ENCODE measurements at places on chromosomes 4 and X. TPM values are rescaled to one million over a fixed set of nuclear protein-coding genes. Genes with fewer than 3 reads are reported as not detected.

DNA sequence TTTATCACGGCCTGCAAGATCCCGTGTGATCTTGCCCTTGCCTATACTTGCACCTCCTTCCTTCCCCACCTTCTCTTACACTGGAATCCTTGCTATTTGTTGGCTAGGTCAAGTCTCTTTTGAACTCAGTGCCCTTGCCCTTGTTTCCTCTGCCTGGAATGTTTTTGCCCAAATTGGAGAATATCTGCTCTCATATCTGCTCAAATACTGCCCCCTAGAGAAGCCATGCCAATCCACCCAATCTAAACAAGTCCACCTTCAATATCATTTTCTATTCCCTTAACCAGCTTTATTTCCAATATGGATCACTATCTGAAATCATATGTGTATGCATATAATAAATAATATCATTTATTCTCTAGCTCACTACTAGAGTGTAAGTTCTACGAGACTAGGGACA is 1044.2 kb upstream of the FTHL17 start:
- DNase-seq, result no peak

- no peak for DNase-seq
These were observed 1.2 kb downstream of the AASDH start for GRCh38 chr4:56386091-56386490.

GRCh38 chr4:159401791-159402380 is 299.0 kb downstream of the RAPGEF2 start:
- no peak for DNase-seq

GRCh38 chrX:48451708-48452107 is 18.4 kb downstream of the SLC38A5 start:
- no peak for DNase-seq

- DNase-seq, result no peak
These were observed 106.3 kb downstream of the USP46 start for GRCh38 chr4:52552778-52553177.

- no peak for DNase-seq
These were observed 247.7 kb upstream of the ARSJ start for GRCh38 chr4:114226968-114227760.

DNA sequence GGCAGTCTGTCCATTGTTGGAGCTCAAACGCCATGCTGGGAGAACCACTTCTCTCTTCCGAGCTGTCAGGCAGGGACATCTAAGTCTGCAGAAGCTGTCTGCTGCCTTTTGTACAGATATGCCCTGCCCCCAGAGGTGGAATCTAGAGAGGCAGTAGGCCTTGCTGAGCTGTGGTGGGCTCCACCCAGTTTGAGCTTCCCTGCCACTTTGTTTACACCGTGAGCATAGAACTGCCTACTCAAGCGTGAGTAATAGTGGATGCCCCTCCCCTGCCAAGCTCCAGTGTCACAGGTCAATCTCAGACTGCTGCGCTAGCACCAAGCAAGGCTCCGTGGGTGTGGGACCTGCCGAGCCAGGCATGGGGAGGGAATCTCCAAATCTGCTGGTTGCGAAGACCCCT is 145.7 kb downstream of the VSIG4 start:
- DNase-seq, result no peak

GRCh38 chrX:130801901-130802300 is 101.1 kb downstream of the ENOX2 start:
- no peak for DNase-seq

DNA sequence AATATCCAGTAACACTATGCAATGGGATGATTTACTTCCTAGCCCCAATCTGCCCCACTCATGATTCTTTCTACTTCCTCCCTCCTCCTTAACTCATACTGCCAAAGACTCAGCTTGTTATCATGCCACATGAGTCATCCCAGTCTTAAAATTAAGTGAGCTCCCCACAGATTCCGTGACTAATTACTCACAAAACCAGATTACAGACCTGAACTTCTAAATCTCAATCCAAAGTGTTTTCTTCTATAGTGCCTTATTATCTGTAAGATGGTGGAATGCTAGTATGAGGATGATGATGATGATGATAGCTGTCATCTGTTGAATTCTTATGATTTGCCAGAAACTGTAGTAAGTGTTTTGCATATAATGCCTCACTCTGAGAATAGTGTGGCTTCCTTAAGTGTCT is 27.7 kb upstream of the GPC3 start:
- DNase-seq, result no peak

DNA sequence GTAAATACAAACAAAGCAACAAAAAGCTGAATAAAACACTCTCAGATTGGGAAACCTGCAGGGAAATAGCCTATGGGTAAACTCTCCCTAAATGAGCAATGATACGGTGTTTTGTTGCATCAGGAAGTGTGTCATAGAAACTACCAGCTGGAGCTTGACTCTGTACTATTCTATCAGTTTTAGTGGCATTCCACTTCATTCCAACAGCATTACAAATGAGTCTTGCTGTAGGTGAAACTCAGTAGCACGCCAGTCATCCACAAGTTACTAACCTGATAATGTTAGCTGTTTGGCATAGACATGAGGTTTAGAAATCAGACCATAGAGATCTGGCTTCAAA is 24.9 kb downstream of the FGFBP1 start:
- DNase-seq, result no peak

DNA sequence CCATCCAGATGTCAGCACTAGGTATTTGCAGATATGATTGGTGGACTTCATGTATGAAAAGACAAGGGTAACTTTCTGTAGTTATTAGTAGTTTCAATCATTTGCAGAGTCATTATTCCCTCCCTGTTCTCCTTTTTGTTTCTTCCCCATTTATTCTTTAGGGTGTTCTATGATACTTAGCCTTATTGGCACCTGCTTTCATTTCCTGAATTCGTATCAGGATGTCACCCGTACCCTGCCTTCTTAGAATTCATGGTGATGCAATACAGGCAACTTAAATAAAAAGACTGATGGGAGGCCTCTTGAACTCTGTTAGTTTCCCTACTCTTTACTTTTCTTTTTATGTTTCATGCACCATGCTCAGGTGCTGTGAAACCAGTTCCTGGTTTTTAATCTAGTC is 24.2 kb downstream of the MAGED1 start:
- no peak for DNase-seq

DNA sequence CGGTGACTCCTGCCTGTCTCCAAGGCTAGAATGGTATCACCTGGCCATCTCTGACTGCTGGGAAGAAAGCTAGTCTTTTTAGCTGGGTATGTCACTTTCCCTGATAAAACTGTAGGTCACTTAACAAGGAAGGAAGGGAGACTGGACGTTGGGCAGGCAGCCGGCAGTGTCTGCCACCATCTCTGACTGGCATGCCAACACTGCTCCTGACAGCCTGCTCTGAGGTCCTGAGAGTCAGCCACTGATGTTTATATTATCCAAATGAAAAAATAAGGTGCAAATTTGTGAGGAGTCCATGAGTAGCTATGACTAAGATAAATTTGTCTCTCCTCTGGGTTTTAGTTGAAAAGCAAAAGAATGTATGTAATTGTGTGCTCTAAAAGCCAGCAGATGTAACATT is 77.2 kb downstream of the SNX25 start:
- DNase-seq, result no peak

DNA sequence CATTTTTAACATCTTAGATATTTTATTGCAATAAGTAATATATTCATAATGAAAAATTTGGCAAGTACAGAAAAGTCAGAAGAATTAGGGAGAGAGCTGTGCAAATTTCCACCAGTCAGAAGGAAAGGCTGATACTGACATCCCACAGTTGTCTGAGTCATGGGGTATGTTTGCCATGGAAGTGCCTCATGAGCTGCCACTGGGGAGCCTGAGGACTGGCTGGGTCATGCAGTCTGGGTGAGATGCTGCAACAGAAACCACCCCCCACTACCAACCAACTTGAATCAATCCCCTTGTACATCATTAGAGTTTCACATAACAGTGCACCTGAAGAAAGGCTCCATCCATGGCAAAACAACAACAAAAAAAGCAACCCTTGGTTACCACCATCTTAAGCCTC is 45.2 kb upstream of the ENPP6 start:
- no peak for DNase-seq

The ZFP92 gene
- 0.66 TPM for total RNA-seq

The MAGEC2 gene
- not detected for total RNA-seq

The TCEAL2 gene
- 14.2 TPM for total RNA-seq

The BRS3 gene
- total RNA-seq, result not detected

The PHF8 gene
- total RNA-seq, result 38.9 TPM

Data from H9 (cell line).